ENCODE measurements at places on chromosomes 2 and 18.
A peak's percentile ranks its signal among the peaks of the same experiment; 100 is the strongest.

DNA sequence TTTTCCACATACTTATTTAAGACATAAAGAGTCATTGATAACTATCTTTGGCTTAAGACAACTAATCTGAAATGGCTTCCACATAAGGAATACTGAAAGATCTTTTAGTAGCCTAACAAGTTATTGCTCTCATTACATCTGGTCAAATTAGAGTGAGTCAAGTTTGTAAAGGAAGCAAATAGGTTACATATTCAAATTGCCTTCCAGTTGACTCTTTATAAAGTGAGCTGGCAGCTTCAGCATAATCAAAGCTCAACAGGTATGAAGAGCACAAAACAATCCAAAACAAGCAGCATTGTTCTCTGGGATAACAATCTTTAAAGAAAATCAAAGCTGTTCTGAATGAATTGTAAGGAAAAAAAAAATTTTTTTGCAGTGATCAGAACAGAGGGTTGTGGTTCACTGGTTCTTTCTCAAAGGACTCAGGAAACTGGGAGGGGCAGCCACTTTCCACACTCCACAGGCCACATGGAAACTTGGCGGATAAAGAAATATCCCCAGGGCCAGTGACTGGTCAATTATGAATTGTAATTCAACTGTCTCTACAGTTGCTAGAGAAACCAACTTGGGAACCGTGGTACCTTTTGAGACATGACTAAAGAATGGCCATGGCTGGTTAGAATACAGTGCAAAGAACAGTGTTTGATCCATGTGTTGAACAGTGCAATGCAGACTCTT, 369.3 kb upstream of the KCNH7 start:
- DNase-seq = no peak

GRCh38 chr2:236088368-236089057, 79.7 kb downstream of the GBX2 start:
- DNase-seq = no peak

GRCh38 chr2:101653469-101653868, 44.0 kb upstream of the MAP4K4 start:
- no peak for DNase-seq

GRCh38 chr18:48838921-48839818, 111.6 kb downstream of the SMAD7 start:
- peak; percentile 56 for DNase-seq

- no peak for DNase-seq
These were observed 193.3 kb upstream of the SPHKAP start for GRCh38 chr2:228374741-228375140.

DNA sequence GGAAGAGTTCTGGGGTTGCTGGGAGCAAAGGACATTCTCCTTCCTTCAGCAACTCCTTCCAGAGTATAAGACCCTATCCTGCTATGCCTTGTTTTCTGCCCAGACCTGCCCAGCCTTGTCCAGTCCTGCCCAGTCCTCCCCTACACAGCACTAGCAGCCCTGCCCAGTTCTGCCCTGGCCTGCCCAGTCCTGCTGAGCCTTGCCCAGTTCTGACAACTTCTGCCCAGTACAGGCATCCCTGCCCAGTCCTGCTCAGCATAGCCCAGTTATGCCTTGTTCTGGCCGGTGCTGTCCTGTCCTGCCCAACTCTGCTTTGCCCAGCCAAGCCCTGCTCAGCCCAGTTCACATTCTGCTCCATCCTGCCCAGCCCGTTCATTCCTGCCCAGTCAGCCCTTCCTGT, 44.9 kb upstream of the ALK start:
- no peak for DNase-seq

DNA sequence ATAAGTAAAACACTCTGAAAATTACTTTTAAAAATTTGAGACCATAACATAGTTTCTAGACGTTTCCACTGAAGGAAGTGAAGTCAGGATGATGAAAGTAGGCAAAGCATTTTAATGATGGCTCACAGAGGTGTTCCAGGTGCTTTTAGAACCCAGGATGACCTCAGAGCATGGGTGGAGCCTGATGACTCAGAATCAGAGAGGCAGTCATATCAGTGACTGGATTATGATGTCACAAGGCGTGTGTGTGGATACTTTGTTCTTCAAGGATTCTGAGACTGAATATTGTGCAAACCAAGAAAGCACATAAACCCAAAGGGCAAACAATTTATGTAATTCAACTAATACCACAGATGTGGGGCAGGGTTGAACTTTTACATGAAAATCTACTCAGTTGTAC, 208.0 kb upstream of the FBXO11 start:
- DNase-seq = no peak

- DNase-seq = no peak
These were observed 8.9 kb upstream of the THUMPD2 start for GRCh38 chr2:39787950-39788349.

DNA sequence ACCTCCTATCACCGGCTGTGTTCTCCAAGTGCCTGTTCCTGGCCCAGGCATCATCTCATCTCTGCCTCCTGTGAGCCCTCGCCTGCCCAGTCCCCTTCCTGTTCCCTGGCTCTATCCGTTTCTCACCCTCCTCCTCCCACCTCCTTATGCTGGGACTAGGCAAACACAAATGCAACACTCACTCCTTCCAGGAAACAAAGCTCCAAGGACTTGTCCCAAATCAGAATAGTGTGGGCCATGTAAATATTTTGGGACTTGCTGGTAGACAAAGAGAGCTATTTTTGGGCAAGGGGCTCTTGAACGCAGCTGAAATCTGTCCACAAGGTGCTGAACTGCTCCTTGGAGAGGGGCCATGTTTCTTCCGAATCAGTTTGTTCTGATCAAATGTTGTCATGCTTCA, 25.3 kb downstream of the MBP start:
- no peak for DNase-seq

GRCh38 chr2:16630463-16630862, 35.2 kb downstream of the CYRIA start:
- DNase-seq = no peak

DNA sequence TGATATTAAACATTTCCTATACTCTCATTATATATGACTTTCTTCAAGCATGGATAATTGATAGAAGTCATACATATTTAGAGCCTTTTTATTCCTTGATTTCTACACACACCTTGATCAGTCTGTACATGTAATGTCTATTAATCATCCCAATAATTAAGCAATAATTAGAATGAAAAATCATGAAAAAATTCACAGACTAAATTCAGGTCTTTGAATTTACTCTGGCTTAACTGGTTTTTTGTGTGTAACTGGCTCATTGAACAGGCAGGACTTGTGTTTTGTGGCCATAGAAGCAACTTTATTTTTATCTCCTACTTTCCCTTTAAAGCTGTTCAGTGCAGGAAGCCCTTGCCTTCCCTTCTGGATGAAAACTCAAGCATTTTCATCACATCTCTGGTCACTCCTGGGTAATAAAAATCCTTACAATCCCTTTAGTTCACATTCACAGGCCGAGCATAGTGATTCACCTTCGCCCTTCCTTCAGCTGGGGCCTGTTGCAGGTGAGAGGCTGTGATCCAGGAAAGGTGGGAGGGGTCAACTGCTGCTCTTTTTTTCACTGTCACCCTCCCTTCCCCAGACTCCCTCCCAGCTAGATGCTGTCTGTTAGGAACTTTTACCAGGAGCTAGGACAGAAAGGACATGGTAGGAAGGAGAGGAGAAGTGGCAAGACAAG, 58.0 kb upstream of the ITSN2 start:
- DNase-seq = no peak

GRCh38 chr18:22267697-22268096, 98.3 kb downstream of the GATA6 start:
- no peak for DNase-seq

DNA sequence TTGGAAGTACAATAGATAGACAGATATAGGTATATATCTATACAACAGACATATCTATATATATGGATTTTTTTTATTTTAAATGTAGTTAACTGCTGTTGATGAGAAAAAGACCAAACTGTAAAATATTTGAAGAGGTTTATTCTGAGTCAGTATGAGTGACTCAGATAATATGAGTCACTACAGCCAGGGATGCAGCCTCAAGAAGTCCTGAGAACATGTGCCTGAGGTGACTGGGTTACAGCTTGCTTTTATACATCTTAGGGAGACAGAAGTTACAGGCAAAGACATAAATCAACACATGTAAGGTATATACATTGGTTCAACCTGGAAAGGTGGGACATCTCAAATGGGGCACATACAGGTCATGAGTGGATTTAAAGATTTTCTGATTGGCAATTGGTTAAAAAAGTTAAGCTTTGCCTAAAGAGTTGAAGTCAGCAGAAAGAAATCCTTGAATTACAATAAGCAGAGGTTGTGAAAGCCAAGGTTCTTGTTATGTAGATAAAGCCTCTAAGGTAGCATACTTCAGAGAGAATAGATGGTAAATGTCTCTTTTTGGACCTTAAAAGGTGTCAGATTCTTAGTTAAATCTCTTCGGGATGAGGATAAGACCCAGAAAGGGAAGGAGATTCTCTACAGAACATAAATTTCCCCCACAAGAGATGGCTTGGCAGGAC, 149.9 kb downstream of the RBM43 start:
- DNase-seq = peak; percentile 12

- DNase-seq = no peak
These were observed 216.7 kb downstream of the GLI2 start for GRCh38 chr2:120952318-120952717.

- no peak for DNase-seq
These were observed 18.7 kb upstream of the NEMP2 start for GRCh38 chr2:190553254-190553653.

- no peak for DNase-seq
These were observed 276.6 kb downstream of the ZNF521 start for GRCh38 chr18:25075331-25075730.

DNA sequence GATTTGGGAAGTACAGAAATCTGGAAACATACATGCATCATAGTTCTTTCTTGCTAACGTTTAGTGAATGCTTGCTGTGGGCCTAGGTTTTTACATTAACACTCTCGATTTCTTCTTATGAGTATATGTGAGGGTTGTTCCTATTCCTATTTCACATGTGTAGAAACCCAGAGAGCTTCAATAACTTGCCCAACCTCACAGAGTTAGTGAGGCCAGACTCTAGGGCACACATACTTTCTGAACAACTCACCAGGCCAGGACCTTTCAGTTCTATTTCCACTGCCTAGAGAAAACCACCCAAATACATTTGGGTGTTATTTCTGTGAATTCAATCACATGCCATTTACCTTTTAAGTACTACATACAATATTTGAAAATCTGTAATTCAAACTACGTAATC, 8.2 kb upstream of the KCTD1 start:
- no peak for DNase-seq

DNA sequence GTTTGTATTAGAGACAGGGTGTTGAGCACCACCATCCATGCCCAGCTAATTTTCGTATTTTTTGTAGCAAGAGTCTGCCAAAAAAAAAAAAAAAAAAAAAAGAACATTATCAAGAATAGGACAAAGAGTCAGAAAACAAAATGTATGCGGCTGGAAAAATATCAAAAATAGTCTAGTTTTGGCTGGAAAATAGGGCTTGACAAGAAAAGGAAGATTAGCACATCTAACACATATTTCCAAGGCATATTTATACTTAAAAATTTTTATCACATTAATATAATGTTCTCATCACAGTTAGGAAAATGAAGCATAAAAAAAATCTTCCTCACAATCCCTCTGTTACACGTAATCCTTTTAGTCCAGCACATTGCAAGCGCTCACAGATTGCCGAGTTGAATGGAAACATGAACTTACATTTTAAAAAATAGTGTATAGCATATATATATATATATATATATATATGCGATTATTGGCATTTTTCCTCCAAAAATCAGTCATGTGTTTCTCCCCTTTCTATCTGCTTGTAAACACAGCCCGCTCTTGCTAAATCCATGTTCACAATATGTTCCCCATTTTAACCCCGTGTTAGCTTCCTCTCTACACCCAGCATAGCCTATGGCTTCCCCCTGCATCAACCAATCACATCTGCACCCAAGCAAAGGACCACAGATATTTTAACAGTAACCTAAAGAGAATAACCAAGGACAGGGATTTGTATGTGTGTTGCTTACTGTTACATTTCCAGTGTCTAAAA, 183.0 kb downstream of the AFF3 start:
- no peak for DNase-seq

- DNase-seq = peak; percentile 77
These were observed 10.4 kb downstream of the ERFE start for GRCh38 chr2:238169048-238169707.

- DNase-seq = no peak
These were observed 830.4 kb downstream of the GALR1 start for GRCh38 chr18:78080081-78080480.

GRCh38 chr2:169462896-169463695, 16.2 kb upstream of the BBS5 start:
- peak; percentile 55 for DNase-seq

DNA sequence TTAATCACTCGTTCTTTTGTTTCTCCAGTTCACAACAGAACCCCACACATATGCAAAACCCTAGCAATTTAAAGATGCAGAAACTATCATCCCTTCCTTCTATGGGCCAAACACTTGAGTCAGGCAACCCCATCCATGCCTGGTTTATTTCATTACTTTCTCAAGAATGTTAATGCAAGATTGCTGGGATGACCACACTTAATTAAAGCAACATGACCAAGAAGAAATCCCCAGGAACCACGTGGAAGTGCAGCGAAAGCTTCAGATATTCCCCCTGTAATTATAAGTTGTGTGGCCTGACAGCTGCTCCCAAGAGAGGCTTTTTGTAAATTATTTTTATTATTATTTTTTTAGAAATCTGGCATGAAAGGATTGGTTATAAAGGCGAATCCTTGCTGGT, 246.2 kb upstream of the ID2 start:
- peak; percentile 27 for DNase-seq

GRCh38 chr18:2826581-2826980, 20.2 kb upstream of the EMILIN2 start:
- DNase-seq = no peak

GRCh38 chr2:11589316-11589940, 55.6 kb downstream of the GREB1 start:
- no peak for DNase-seq

DNA sequence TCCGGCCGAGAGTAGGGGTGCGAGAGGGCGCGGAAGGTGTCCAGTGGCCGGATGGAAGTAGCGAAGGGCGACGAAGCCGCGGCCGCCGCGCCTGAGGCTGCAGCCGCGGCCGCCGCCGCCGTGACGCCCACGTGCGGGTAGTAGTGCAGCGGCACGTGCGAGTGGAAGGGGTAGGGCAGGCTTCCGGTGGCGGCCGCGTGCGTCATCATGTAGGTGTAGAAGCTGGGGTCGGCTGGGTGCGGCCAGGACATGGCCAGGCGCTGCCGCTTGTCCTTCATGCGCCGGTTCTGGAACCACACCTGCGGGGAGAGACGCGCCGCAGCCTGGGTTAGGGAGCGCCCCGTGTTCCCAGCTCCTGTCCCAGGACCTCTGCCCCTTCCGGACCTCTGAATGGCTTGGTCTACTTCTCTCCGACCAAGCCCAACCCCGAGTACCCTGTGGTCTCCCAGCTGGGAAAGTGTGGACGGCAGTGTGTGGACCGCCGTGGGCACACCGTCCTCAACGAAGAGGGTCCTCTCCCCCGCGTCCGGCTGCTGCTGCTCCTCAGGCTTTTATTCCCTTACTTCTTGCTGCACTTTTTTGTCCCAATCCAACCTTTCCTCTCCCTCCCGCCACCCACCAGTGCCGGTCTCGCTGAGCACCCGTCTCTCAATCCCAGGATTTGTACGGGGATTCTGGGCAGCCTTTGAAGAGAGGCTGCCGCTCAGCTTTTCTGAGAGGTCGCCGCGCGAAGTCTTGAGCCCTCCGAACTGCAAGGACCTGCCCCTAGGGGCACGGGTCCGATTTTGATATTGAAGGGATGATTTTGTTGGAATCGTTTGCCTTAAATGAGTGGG, 3.0 kb downstream of the EVX2 start:
- DNase-seq = no peak

GRCh38 chr2:20595439-20596192, 55.3 kb downstream of the HS1BP3 start:
- DNase-seq = no peak

All from GM04503 (cell line).